Vagina (tissue), 2 donors: ENCODE measurements at places on chromosomes 3 and 15. TPM values are rescaled to one million over a fixed set of nuclear protein-coding genes. Genes with fewer than 3 reads are reported as not detected.

DNA sequence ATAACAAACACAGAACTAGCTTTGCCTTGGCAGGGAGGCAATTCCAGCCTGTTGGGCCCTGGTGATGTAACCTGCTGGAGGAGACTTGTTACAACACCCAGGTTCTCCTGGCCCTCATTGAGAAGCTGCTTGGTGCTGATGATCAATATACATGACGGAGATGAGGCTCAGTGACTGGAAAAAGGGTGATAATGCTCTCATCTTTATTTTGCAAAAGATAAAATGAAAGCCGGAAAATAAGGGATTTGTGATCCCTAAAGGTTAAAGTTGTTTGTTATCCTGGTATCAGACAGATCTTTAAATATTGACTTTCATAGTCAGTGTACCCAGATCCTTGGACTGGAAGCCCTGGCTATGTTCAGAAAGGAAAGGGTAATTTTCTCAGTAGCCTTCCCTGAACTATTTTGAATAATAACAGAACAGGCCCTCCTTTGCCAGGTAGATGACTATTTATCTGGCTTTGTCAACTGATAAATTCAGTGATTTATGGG, 118.9 kb upstream of the MEIS2 start:
- DNase-seq = no peak

DNA sequence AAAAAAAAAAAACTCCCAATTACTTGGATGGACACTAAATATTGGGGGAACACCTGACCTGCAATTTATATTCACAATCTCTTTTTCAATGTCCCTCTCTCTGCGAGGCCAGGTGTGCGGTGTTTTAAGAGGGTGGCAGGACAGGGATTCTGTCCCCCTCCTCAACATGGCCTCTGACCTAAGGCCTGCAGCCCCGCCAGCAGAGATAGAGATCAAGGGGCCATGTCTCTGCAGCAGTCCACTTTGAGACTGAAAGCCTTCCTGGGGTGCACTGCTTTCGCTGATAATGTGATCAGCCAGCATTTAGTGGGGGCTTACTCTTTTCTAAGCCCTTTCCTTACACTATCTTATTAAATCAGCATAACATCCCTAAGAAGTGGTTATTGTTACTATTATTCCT, 419.9 kb downstream of the OCA2 start:
- no peak for DNase-seq

DNA sequence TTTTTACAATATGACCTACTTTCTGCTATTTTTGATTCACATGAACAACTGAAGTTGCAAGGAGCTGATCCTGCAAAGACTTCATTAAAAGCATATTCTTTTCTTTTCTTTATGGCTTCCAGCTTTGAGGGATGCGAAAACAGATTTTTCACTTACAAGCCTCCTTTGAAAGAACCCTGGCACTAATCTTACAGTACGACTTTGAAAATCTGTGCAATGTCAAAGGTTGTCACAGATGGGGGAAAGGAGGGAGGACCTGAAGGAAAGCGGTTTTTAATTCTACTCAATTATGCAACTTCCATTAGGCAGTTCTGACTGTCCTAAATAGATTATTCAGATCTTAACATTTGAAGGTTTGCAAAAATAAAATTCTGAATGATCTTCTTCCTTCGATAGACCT, 130.5 kb downstream of the TNIK start:
- no peak for DNase-seq

GRCh38 chr3:127720161-127720823, 47.5 kb downstream of the ABTB1 start:
- DNase-seq = no peak

GRCh38 chr15:99409097-99409473, 156.7 kb upstream of the MEF2A start:
- no peak for DNase-seq

DNA sequence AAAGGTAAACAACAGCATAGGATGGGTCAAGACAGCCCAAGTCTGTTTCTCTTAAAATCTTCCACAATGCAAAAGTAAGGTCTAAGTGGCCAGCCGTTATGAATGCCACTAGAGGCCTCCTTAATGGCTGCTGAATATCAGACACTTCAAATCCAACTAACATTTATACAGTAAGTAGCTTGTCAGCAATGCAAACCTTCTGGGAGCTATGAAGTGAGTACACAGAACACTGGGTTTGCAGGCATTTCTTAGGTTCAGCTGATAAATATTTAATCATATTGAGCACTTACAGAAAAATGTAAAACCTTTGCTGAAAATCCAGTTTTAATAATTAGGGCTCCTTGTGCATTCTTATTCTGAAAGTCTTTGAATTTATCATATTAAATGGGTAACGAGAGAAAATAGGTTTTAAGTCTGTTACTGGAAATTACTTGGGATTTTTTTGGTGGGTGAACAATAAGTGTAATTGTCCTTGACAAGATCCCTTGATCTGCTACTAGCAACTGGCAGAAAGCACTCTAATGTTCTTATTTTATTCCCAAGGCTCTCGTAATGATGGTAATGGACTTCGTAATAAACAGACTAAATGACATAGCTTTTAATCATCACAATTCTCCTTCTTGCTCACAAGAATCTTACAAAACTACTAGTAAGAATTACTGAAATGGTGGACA, 141.7 kb upstream of the GPR149 start:
- no peak for DNase-seq

GRCh38 chr15:73601451-73602445, 31.4 kb downstream of the NPTN start:
- DNase-seq = no peak

DNA sequence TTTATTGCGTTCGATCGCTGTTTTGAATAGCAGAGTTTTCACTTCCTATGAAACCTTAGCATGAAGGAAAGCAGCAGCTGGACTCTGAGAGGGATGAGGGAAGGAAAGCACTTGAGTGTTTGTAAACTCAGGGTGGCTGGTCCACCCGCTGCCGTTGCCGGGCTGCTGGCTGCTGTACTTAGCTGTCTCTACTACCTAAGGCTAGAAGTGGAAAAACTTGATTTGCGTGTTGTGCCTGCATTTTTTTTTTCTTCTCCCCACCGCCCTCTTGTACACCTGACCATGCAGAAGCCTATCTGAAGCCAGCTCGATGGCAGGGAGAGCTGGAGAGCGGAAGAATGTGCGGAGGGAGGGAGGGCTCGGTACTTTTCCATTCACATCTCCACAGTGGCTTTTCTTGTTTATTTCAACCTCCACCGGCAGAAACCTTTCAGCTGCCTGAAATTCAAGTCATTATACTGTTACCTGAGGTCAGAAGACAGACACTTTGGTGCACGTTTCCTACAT, 4.8 kb upstream of the BCL6 start:
- no peak for DNase-seq

DNA sequence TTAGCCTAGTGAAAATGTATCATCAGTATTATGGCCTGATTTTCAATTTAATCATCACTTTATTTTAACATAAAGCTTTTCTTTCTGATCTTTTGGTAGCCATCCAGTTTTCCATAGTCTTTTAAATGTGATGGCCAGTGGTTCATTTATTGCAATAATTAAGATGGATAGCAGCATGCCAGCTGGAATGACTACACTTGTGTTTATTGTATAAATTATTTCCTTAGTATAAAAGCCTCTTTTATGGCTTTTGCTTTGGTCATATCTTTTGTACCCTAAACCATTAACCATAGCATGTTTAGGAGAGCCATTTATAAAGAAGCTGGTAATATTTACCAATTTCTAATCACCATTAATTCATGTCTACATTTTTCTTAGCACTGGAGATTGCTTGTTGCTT, 31.7 kb downstream of the ALCAM start:
- DNase-seq = no peak

- DNase-seq = no peak
Measured at GRCh38 chr3:114333180-114333922, 39.5 kb downstream of the TIGIT start.

GRCh38 chr15:99131441-99132023, 26.7 kb downstream of the SYNM start:
- DNase-seq = no peak

DNA sequence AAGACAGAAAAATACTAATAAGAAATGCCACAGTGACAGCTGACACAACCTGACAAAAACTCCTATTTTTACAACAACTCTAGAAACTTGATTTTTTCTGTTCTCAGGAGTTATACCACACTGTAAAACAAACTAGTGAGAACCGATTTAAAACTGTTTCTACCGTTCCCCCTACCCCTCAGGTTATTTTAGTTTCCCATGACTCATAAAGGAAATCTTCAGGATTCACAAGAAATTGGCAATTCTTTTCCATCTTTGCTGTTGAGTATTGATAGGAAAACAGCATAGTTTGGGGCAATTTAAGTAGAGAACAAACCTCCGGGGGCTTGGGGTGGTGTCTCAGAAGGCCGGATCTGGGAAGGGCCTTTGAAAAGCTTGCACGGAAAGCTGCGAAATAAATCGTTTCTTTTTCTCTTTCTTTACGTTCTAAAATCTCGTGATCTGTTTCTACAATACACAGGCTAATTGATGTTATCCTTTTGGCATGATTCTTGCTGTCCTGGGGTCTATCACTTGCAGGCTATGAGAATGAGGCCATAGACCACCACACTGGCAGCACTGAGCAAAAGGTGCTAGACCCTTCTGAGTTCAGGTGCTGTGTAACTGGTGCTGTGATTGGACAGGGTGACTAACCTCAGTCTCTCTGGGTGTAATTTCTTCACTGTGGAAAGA, 89.3 kb downstream of the LPP start:
- DNase-seq = no peak

- DNase-seq = no peak
Measured at GRCh38 chr15:47983533-47983932, 137.3 kb upstream of the SLC24A5 start.

The WDR72 gene
- not detected for total RNA-seq

The EMC7 gene
- total RNA-seq = 31.4 TPM

The EPHA6 gene
- total RNA-seq = 1.2 TPM

The CRABP1 gene
- not detected for total RNA-seq

The MUC20 gene
- 23.8 TPM for total RNA-seq

The MRPL3 gene
- 52.3 TPM for total RNA-seq
